ENCODE measurements at places on chromosomes 4 and X.

- DNase-seq, result no peak
Measured at GRCh38 chrX:54427837-54428424, 12.3 kb upstream of the TSR2 start.

DNA sequence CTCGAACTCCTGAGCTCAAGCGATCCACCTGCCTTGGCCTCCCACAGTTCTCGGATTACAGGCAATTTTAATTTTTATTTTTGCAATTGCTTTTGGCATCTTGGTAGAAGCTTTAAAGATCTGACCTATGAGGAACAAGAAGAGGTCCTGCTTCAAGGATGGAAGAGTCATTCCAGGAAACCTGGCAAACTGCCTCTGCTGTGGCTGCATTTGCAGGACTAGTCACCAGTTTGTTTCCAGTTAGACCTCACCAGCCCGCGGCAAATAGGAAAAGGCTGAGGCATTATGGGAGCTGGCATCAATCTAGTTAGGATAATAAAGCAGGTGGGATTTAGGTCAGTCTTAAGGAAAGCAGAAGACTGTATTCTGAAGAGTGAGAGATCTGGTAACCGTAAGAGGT, 51.9 kb upstream of the LAS1L start:
- no peak for DNase-seq

GRCh38 chr4:3308691-3309090, 15.9 kb downstream of the RGS12 start:
- no peak for DNase-seq

- no peak for DNase-seq
Measured at GRCh38 chrX:39261446-39262147, 460.3 kb downstream of the MID1IP1 start.

DNA sequence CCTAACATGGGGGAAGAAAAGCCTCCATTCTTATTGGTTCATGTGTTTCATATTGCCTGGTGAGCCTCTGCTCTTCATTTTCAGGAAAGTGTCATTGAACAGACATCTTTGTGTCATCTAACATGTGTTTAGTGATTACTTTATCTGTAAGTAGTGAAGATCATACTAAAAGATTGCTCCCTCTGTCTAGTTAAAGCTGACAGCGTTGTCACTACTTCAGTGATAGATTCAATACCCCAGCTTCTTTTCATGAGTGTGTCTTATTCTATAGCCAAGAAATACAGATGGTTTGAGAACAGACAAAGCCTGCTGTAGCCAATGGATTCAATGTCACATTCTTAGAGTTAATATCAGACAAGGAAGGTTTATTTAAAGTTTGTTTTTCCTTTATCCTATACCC, 85.1 kb downstream of the NKX6-1 start:
- DNase-seq, result no peak

GRCh38 chrX:54494989-54495813, 833 bp downstream of the FGD1 start:
- no peak for DNase-seq

DNA sequence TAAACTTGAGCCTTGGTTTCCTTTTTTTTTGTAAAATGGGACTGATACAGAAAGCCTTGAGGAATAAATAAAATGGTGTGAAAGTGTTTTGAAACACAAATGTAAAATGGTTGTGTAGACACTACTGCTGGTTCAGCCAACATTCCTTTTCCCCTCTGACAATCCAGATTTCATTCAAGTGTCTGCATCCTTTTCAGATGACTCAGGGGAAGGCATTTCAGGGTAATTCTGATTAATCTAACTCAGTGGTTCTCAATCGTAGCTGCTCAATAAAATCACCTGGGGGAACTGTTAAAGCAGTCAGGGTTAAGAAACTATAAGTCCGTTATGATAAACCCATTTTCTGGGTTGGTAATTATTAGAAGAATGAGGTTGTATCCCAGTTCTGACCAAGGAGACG, 4.6 kb downstream of the ARHGAP10 start:
- DNase-seq, result no peak

DNA sequence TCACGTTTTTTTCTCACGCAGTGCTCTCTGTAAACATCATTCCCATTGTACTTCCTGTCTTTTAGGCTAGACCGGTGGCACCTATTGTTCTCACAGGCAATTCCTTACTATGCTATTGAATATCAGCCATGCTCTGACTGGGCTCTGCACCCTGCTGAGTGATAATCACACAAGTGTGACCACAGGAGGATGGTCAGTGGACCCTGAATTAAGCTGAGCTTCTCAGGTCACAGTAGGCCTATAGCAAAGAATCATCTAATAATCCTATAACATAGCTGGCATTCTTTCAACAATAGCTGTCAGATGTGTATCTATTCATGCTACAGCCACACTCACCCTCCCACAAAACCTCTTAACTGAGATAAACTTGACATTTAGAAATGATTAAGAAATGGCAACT, 2399.8 kb upstream of the TENM3 start:
- no peak for DNase-seq

DNA sequence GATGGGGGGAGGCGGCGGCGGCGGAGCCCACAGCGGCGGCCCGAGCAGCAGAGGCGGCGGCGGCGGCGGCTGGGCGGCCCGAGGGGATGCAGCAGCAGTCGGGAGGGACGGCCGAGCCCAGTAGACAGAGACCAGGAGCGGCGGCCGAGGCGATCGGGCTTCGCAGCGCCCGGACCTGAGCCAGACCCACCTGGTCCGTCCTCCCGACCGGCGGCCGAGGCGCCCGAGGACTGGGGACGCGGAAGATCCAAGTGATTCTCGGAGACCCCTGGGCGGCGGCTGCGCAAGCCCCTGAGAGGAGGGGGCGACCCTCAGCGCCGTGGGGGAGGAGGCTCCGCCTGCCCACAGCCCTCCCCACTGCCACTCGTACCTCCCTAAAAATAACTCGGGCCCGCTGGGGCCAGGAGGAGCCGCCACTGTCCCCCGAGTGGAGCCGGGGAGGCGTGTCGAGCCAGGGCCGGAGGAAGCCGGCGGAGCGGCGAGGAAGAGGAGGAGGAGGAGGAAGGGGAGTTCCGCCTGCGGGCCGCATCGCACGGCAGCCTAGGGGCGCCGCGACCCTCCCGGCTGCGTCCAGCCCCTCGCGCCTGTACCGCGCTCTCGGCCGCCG, 608 bp downstream of the RAPGEF2 start:
- DNase-seq, result peak; percentile 53

DNA sequence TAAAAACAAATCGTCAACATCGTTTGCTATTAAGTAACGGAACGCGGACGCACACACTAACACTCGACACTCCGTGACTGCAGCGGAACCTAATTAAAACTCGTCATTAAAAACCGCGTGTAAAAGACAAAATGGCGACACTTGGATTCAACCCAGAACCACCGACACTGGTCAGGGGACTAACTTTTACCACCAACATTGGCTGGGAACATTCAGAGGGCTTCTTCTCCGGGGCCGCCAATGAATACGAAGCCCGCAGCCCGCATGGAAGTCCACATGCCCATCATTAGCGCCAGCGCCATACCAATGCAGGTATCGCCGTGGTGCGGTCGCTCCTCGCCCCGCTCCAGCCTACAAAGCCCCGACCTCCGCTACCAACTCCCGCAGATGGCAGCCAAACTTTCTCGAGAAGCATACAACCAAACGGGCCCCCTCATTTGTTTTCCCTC, 498 bp downstream of the RBMX start:
- DNase-seq, result no peak

GRCh38 chrX:5802391-5802790, 426.3 kb downstream of the NLGN4X start:
- no peak for DNase-seq

- peak; percentile 33 for DNase-seq
Measured at GRCh38 chr4:123443401-123444289, 47.0 kb downstream of the SPRY1 start.

GRCh38 chrX:63050225-63050624, 300.9 kb downstream of the SPIN4 start:
- DNase-seq, result no peak

- DNase-seq, result no peak
Measured at GRCh38 chr4:77344784-77345183, 187.8 kb downstream of the CCNG2 start.

DNA sequence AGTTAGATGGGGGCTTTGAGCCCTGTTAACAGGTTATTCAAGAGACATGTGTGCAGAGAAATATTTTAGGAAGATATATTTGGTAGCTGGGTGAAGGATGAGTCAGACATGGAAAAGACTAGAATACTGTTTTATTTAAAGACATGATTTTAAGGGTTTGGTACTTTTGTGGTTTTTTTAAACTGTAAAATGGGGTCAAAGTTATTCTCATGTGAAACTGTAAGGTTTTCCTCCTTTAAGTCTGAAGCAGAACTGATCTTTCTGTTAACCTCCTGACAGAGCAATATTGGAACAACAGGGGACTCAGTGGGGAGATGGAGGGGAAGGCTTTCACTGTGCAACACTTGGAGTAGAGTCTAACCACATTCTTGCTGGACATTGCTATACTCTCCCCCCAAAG, 112.4 kb upstream of the LSM6 start:
- peak; percentile 48 for DNase-seq
